Posterior vena cava (tissue), 2 donors: ENCODE measurements at places on chromosomes 13 and 19. TPM values are rescaled to one million over a fixed set of nuclear protein-coding genes. Genes with fewer than 3 reads are reported as not detected.
A peak's percentile ranks its signal among the peaks of the same experiment; 100 is the strongest.

- DNase-seq, result no peak
Measured at GRCh38 chr19:52638601-52639000, 446 bp upstream of the ZNF83 start.

GRCh38 chr13:42484386-42484785 lies 89.6 kb upstream of the TNFSF11 start:
- no peak for DNase-seq

- DNase-seq, result no peak
Measured at GRCh38 chr13:29457299-29457698, 138.2 kb downstream of the SLC7A1 start.

DNA sequence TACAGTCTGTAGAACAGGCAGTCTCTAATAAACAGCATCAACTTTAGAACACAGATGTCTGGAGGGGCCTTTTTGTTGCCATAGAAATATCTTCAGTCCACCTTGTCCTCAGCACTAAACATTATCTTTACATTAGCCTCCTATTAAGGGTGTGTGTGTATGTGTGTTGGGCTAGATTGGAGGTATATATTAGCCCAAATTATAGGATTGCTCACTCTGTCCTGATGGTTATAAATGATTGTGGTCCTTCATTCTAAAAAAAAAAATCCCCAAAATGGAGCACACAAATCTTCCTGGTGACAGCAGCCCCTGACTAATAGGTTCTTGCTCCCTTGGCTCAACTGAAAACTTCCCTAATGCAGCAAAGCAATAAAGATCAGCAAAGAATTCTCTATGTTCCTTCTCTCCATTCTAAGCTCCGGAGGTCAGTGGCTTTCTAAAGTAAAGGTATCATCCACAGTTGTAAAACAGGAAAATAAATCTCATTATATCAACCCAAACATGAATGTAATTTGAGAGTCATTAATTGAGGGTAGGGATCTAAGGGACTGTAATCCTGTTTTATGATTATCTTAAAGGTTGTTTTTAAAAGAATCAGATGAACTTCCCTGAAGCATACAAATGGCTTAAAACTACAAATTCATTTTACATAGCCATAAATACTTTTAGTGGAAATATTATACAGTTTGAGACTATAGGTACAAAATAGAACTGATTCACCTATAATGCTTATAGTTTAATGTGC lies 232.7 kb downstream of the KLF12 start:
- DNase-seq, result no peak

- DNase-seq, result no peak
Measured at GRCh38 chr19:28633319-28634018, 579.5 kb downstream of the UQCRFS1 start.

DNA sequence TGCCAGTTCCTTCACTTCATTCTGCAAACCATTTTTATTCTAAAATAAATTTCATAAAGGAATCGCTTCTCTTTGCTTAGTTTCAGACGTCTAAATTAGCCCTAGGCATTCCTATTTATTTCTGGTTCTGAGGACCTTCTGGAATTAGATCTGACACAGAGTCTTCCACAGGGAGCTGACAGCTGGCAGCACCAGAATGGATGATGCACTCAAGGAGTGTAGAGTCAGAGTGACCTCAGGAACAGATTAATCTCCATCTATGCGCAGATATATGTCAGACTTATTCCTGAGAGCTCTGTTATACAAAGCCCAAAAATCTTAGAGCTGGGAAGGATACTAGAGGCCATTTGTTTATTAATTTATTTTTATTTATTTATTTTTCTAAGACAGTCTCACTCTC lies 450.8 kb downstream of the HS6ST3 start:
- DNase-seq, result no peak

DNA sequence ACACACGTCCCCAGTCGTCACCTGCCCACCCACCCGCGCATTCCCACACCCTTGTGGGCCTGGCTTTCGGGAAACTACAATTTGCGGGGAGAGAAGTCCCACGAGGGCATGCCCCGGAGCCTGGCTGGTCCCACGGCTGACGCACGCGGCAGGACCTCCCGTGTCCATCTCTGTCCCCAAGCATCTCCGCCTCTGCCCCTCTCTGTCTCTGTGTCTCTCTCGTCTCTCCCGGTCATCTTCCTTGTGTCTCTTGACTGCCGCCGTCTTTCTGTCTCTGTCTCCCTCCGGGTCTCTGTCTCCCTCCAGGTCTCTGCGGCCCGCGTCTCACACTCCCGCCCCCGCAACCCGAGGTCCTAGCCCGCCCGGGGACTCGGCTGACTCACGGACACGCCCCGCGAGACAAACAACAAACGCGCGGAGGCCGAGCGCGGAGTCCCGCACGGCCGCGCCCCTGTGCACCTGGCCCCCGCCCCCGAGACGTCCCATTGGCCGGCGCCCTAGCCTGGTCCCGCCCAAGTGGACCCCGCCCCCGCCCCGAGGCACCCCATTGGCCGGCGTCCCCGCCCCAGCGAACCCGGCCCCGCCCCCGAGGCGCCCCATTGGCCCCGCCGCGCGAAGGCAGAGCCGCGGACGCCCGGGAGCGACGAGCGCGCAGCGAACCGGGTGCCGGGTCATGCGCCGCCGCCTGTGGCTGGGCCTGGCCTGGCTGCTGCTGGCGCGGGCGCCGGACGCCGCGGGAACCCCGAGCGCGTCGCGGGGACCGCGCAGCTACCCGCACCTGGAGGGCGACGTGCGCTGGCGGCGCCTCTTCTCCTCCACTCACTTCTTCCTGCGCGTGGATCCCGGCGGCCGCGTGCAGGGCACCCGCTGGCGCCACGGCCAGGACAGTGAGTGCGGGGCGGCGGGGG lies at the start of gene FGF22:
TSS of gene FGF22 (plus strand) at position 627 of the 908 bp plus-strand sequence. CDS start at position 674, 47 bp downstream.
- DNase-seq, result peak; percentile 97

GRCh38 chr13:89011615-89012014 lies 1340.4 kb downstream of the SLITRK5 start:
- no peak for DNase-seq

DNA sequence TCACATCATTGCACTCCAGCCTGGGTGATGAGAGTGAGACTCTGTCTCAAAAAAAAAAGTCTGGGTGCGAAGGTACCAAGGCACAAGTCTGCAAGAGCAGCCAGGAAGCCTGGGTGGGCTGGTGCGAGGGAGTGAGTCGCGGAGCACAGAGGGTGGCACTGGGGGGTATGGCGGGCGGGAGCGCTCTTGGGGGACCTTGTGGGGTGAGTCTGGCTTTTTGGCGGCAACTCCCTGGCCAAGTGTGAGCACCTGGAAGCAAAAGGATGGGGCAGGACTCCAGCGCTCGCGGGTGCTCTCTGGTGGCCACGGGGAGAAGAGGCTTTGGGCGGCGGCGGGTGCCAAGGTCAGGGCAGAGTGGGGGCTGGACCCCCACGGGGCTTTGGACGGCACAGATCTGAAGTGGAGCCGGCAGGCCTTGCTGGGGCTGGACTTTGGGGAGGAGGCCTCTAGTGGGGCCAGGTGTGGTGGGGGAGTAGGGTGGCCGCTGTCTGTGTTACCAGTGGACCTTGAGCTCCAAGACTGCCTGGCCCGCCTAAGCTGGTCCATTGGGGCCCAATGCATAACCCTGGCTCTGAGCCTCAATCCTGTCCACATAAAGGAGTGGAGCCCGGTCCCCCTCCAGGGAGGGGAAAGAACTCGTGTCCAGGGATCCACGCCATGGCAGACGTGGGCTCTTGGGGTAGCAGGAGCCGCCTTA lies 1.6 kb downstream of the P2RY11 start:
- peak; percentile 87 for DNase-seq

DNA sequence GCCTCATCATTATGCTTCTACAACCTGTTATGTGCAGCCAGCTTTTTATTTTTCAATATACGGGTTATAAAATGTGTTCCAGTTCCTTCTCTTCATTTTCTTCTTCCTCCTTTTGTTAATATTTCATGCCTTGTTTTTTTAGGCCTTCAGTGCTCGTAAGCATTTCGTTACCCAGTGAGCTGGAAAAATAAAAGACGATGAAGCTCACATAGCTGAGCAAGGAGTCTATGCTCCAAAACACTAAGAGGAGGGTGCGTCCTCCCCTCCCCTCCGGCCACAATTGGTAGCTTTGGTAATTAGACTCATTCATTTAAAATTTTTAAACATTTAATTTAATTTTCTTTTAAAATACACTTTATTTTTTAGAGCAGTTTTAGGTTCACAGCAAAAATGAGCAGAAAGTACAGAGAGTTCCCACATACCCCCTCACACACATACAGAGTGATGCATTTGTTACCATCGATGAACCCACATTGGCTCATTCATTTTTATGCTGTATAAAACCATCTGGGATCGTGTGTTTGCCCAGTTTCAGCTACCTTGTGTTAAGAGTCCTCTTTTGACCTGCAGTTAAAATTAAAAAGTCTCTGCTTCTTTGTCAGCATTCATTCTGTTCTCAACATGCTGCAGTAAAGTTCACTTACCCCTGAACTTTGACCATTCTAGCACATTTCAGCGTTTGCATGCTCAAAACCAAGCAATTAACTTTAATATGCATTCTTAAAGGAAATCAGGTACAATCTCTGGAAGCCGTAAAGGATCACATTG lies 223.9 kb downstream of the LACC1 start:
- no peak for DNase-seq

DNA sequence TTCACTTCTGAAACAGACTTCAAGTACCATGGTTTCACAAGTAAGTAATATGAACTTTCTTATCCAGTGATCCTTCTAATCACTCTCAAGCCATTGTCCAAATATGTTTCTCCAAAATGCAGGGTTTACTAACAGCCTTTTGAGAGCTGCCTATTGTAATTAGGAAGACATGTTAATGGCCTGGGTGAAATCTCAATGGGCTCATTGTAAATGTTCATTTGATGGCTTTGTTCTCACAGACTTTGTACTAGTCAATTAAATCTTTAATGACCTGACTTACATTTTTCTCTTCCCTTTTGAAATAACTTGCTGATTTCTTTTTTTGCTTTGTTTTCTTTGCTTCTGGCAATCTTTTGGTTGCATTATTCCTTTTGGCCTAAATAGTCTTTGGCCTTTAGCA lies 444.8 kb downstream of the LIG4 start:
- no peak for DNase-seq

DNA sequence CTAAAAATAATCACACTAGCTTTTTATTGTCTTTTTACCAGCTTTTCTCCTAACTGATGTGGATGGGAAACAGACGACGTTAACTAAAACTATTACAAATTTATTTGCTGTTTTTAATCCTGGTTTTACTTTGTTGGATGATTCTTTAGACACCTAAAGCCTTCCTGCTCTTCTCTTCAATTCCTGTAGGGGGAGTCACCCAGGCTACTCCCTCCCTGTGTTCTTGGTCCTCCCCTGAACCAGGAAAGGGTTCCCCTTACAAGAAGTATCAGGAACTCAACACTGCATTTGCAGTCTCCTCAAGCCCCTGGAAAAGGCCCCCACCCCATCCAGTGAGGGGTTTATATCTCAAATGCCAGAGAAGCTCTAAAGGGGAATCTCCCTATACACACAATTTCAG lies 206.1 kb downstream of the SUCLA2 start:
- no peak for DNase-seq

DNA sequence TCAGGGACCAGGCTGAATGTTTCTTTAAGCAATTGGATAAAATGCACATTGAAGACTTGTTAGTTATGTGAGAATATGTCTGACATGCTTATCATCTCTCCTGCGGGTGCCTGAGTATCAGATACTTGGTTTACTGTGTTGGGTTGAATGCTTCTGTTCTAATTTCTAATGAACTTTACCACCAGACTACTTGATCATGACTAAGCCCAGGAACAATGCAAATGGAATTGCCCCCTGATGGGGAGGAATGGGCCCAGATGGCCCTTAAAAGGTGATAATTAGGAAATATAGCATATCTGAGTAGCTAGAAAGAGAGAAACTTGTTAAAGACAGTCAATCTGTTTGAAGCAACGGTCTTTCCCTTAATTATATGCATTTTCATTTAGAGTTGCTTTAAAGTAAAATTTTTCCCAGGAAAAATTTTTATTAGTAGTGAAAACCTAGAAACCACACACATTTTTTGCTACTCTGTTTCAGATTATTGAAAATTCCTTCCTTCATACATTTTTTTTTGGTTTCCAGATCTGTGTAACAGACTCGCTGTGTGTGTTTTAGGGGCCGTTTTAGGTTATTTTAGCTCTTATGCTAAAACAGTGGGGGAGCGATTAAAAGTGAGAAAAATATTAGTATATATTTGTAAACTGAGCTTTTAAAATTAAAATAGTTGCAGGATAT lies 186.6 kb downstream of the TM9SF2 start:
- no peak for DNase-seq

DNA sequence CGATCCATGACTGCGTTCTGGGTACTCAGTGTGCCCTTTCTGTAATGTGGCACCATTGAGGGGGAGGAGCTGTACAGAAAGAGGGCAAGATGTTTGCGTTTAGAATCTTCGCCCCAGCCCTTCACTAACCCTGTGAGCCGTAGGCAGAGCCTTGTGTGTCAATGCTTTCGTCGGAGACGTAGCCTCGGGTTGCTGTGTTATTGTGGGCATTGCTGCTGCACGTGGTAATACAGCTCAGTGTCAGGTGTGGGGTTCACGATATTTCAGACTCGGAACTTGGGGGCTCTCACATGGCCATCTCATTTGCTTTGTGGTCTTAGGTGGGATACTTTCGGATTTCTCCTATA lies 6.1 kb downstream of the RPS9 start:
- no peak for DNase-seq

GRCh38 chr19:262125-262524 lies 29.1 kb downstream of the PLPP2 start:
- no peak for DNase-seq

DNA sequence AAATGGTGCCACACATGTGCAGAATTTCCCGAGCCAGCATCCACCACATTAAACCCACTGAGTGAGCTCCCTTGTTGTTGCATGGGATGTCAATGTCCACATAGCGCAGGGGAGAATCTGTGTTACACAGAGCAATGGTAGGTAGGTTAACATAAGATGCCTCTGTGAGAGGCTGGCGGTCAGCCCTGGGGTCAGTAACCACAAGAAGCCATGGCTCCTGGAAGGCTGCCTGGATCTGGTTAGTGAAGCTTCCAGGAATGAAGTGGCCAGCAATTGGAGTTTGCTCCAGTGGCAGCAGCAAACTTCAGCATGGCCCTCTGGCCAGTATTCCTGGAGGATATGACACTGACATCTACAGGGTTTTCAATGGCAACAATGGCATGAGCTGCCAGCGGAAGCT lies 37.0 kb upstream of the PCDH9 start:
- DNase-seq, result no peak

GRCh38 chr13:114068656-114069318 lies 63.6 kb downstream of the RASA3 start:
- DNase-seq, result peak; percentile 81

GRCh38 chr19:51458899-51459505 lies 748 bp upstream of the SIGLEC8 start:
- DNase-seq, result peak; percentile 66

Gene PLPPR3
- not detected for total RNA-seq

Gene SLC6A16
- 2.6 TPM for total RNA-seq

Gene CGB5
- total RNA-seq, result not detected

Gene ATP1A3
- total RNA-seq, result not detected

Gene ZNF177
- 4.0 TPM for total RNA-seq

Gene ZNF557
- total RNA-seq, result 8.2 TPM

Gene ALOX5AP
- 49.6 TPM for total RNA-seq

Gene POLD1
- total RNA-seq, result 10.4 TPM

Gene DNMT1
- 59.2 TPM for total RNA-seq

Gene SLC10A2
- total RNA-seq, result not detected

Gene STX10
- 39.0 TPM for total RNA-seq

Gene PSG3
- total RNA-seq, result not detected
